SIG-M5 (cell line): ENCODE measurements at places on chromosomes 7 and 10.

- no peak for DNase-seq
Observed at GRCh38 chr7:75631711-75632110, 107.0 kb downstream of the HIP1 start.

DNA sequence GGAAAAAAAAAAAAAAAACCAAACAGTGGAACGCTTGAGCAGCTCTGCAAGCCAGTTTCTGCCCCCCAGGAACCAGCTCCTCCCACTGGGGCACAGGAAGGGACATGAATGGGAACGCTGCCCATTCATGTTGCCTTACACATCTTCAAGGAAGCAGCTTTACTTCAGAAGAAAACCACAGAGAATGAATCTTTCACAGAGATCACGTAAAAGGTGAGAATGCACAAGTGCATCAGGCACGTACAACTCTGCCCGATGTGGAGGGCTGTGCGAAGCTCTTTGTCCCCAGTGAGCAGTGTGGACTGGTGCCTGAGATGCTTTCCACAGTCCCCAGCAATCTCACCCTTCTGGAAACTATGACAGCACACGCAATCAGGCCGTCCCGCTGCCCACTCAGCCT lies 106.2 kb downstream of the DLG5 start:
- DNase-seq = no peak

DNA sequence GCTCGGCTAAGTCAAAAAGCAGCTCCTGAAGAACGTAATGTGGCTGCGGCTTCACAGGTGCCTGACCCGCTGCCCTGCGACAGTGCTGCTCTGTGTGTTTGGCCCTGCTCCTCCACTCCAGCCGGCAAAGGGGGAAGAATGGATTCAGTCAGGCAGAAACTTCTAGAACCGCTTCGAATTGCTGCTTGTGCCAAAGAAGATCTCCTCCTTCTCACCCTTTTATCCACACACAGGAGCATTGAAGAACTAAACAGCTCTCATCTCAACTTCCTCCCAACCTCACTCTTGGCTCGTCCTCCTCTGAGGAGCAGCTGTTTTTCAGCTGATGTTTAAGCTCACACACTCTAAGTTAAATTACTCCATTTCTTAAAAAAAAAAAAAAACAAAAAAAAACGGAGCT lies 651.4 kb downstream of the INHBA start:
- DNase-seq = no peak

DNA sequence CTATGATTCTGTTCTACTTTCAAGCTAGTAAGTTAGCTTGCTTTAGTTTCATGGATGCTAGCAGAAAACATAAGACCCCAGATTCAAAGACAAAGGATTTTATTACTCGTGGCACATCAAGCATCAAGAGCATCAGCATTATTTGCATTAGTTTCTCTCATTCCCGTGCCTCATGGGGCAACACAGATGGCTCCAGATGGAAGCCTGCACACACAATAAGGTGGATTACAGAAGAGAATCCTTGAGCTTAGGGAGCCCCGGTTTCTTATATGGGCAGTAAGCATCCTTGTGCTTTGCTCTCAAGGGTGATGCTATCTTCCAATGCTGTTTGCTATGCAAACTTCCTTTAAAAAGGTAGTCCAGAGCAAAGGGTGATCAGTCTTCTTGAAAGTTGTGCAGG lies 10.7 kb upstream of the CAPZA2 start:
- no peak for DNase-seq
